Suprapubic skin (tissue), 4 donors: ENCODE measurements at places on chromosomes 13 and 19.

- no peak for DNase-seq
Measured at GRCh38 chr19:13097463-13098258, 5.0 kb downstream of the LYL1 start.

- no peak for DNase-seq
Measured at GRCh38 chr13:27432611-27433210, 8.3 kb downstream of the GTF3A start.

DNA sequence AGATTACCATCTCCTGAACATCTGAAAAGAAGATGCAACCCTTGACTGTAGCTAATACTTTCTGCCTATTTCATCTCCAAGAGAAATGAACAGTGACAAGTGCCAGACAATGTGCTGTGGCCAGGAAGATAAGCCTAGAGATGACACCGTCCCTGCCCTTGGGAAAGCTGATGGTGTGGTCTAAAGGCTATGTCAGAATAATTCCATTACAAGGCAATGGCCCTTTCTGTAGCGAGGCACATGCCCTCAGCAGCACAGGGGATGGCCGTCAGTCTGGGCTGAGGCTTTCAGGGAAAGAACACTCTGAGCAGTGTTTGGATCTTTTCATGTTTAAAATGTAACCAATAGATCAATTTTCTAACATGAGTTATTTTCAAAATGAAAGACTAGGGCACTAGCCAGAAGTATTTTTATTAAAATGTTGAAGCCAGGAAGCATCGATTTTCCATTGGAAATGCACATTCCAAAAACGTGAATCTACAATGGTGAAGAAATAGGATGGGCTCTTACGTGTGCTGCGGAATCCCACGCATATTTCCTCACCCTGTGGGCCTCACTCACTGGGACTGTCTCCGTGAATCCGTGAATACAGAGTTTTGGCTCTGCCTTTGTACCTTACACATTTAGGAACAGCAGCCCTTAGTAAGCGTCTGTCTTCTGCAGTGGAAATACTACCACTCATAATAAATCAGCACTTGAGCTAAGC is 22.0 kb downstream of the COL4A1 start:
- DNase-seq = no peak

GRCh38 chr19:30873003-30873402 is 476.2 kb downstream of the TSHZ3 start:
- no peak for DNase-seq

DNA sequence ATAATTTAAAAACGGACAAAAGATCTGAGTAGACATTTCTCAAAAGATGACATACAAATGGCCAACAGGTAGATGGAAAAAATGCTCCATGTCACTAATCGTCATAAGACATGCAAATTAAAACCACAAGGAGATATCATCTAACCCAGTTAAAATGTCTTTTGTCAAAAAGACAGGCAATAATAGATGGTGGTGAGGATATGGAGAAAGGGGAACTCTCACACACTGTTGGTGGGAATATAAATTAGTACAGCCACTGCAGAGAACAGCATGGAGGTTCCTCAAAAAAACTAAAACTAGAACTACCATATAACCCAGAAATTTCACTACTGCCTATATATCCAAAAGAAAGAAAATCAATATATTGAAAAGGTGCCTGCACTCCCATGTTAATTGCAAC is 37.9 kb downstream of the OR10H4 start:
- no peak for DNase-seq

GRCh38 chr19:11694533-11695439 is 44.0 kb downstream of the ZNF823 start:
- DNase-seq = peak; percentile 98

GRCh38 chr19:4580021-4580901 is 20.8 kb upstream of the SEMA6B start:
- DNase-seq = no peak

DNA sequence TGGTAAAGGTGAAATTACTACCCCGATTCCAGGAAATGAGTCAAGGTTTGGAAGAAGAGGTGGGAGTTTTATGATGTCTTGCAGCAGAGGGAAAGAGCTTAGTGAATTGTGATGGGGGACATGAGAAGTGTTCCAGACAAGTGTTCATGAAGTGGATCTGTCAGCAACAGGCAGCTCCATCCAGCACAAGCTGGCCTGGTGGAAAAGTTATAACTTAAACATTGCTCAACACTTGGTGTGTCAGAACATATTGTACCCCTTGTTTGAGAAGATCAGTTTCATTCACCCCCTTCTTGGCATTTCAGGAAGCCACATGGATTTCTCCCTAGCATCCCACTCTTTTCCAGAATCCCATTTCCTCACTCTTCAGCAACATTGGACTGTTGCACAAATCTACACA is 222.0 kb downstream of the B3GLCT start:
- no peak for DNase-seq

- DNase-seq = no peak
Measured at GRCh38 chr13:104296286-104296685, 1230.1 kb upstream of the SLC10A2 start.

DNA sequence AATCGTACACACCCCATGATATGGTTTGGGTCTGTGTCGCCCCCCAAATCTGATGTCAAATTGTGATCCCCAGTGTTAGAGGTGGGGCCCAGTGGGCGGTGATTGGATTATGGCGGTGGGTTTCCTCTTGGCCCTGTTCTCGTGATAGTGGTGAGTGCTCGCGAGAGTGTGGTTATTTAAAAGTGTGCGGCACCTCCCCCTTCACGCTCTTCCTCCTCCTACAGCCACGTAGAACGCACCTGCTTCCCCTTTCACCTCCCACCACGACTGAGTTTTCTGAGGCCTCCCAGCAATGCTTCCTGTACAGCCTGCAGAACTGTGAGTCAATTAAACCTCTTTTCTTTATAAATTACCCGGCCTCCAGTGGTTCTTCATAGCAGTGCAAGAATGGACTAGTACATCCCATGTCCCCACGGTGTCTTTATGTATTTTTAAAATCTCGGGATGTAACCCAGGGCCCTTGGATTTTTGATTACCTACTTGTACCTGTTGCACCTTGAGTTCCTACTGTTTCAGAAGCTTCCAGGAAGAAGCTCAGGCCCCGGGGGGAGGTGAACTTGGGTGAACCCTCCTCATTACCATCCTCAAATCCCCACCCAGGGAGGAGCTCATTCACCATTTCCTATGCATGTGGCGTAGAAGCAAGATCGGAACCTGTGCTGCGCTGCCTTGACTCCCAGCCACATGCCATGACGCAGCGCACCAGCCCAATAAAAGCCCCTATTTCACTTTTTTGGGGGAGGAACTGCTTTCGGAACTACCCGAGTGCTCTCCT is 52.4 kb downstream of the TEX29 start:
- no peak for DNase-seq

DNA sequence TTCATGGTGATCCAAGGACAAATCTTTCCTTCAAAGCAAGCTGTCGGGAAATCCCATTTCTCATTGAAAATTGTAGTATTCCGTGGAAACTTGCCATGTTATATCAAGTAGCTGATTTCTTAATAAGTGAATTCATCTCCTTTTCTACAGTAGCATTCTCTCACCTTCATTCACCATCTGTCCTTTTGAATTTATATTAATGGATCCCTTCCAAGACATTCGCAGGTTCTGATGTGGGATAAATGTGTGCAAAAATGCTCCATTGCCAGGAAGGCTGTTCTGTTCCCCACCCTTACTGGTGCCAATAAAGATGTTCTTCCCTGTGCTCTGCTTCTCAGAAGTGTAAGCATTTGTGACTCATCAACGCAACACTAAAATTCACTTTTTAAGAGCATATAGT is 36.2 kb downstream of the AMER2 start:
- no peak for DNase-seq

DNA sequence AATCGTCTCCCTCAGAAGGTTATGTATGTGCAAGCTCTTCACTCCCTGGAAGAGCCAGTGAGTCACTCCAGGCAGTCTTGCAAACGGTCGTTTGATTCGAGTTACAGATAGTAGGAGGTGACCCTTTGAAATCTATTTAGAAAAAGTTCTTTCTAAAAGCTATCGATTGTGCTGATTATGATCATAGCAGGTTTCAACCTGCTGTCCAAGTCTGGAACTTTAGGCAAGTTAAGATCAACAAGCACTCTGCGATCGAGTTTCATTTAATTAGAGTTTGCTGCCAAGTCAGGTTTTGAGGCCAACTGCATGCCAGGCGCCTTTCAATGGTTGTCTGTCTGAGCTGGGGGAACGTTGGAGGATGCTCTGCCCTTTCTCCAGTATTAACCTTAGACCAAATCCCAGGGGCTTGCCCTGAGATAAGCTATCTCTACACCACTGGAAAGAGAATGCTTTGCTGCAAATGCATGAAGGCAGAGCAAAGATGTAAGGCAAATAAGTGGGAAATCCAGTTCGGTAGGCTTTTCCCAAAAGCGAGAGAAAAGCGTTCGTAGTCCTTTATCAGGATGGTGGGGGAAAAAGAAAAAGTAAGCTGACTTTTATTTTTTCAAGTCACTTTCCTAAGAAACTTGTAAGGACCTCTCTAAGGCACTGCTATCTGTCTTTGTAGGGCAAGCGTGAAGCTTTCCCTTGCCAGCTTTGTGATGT is 287.5 kb downstream of the ATP8A2 start:
- DNase-seq = no peak

GRCh38 chr13:24619282-24619681 is 60.9 kb upstream of the ATP12A start:
- DNase-seq = no peak

DNA sequence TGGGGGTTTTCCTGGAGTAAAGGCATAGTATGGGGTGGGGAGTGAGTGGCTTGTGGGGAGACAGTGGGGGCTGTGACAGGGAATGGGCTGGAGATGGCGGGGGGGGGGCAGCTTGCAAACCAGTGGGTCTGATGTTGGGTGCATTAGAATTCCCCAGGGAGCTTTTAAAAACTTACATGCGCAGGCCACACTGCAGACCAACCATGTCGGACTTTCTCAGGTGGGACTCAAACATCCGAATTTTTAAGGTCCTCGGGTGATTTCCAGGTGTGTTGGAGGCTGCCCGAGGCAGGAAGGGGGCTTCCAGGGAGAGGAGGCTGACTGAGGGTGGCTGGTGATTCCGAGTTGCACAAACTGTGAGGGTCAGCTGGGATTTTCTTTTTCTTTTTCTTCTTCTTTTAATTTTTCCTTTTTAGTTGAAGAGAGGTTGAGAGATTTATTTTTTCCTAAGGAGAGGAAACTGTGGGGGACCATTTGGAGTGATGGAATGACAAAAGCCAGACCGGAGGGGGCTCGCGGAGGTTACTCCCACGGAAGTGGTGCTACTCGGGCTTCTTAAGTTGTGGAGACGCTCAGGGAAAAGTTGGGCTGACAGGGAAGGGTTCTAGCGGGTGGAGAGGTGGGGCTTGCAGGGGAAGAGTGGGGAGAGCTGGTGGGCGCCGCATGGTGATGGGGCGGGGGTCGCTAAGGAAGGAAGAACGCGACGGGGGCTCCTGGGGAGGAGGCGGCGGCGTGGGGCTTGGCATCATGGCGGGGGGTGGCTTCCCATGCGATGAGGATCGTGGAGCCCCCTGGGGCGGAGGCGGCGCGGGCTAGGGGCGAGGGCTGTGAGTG is 997 bp upstream of the CACNG8 start:
- DNase-seq = no peak

GRCh38 chr19:33294058-33294798 is 8.1 kb downstream of the CEBPA start:
- DNase-seq = peak; percentile 36

- DNase-seq = no peak
Measured at GRCh38 chr13:27040826-27041108, 130.8 kb downstream of the USP12 start.

- DNase-seq = no peak
Measured at GRCh38 chr19:28595722-28596480, 617.0 kb downstream of the UQCRFS1 start.

DNA sequence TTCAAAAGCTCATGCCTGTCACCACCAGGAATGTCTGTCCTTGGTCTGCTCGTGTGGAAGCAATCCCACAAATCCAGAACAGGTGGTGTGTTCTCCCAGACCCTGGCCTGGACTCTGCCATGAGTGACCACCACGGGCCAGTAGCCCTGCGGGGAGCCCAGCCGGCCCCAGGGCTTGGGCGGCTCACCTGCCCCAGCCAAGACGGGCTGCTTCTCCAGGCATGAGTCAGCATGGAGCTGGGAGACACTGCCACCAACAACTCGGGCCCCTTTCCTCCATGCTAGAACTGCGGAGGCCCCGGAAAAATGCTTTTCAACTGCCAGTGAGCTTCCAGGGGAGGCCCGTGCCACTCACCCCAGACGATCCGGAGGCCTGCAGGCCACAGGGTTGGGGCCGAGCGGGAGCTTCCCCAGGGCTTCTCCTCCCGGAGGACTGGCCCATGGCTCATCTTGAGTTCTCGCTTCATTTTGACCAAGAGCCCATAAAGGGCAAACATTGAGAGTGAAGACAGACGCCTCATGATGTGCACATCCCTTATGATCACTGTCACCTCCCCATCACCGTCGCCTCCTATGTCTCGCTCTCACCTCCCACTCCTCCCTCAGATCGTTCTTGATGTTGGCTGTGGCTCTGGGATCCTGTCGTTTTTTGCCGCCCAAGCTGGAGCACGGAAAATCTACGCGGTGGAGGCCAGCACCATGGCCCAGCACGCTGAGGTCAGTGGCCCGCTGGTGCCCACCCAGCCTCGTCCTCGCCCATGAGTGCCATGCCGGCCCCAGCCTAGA is 16.7 kb downstream of the YIPF2 start:
- DNase-seq = no peak

DNA sequence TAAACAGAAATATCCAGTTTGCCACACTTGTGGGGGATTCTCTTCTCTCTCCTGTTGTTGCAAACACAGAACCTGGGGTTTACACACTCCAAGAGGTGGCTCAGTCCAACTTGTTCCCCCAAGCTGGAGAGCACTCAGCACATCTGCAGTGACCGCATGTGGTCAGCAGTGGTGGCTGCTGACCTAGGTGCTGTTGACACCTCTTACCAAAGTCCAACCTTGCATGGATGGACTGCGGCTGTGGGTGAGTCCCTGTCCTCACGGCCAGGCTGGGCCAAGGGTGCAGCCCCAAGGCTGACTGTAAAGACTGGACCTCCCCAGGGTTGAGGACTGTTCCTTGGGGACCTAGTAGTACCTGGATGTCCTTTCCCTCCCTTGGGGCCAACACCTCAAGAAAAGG is 6.1 kb downstream of the LRFN3 start:
- no peak for DNase-seq

GRCh38 chr19:14122924-14123323 is 5.4 kb upstream of the PRKACA start:
- no peak for DNase-seq

DNA sequence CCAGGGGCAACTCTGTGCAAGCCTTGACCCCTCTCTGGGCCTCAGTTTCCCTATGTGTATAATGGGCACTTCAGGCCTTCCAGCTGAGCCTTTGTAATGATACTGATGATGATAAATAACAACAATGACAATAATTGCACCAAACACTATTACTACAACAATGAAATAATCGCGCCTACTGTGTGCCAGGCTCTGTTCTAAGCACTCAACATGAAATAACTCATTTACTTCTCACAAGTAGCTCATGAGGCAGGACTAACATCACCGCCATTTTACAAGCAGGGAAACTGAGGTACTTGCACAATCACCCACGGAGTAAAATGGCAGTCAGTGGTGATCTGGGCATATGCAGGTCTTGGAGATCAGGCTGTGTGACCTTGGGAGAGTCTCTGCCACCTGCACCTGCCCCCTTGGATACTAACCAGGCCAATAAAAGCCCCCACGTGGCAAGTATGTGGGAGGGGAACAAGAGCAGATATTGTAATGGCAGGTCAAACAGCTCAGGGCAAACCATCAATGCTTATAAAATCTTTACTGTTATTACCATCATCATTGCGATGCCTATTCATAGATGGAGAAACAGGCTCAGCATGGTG is 540 bp upstream of the ANGPTL8 start:
- no peak for DNase-seq

GRCh38 chr13:74528734-74529513 is 394.7 kb upstream of the KLF12 start:
- no peak for DNase-seq
